Gastrocnemius medialis (tissue), 4 donors: ENCODE measurements at places on chromosomes 13 and 19. TPM values are rescaled to one million over a fixed set of nuclear protein-coding genes. Genes with fewer than 3 reads are reported as not detected.

DNA sequence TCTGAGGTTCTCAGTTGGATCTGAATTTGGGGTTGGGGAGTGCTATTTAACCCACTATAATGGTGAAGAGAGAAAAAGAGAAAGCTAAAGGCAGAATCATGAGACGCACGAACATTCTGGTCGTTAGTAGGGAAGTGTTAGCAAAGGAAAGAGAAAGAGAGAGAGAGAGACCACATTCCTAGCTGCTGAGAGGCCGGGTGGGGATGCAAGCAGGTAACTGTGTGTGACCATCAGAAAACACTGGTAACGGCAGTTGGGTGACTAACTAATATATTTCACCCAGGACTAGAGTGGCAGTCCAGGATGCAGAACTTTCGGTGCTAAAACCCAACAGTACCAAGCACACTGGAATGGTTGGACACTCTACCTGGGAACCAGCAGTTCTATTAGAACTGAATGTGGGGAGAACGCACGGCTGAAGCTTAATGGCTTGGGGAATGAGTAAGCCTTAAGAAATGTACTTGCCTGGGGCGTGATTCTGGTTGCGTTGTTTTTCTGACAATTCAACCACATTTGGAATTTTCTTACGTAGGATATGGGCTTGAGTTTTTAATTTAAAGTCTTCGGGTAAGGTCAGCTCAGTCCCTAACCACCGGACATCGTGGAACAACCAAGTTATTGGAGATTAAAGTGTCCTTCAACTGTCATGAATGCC is 130.2 kb downstream of the DNAJC15 start:
- H3K27me3 ChIP-seq: no peaks in the 10 kb centered on the region
- H3K4me1 ChIP-seq: no peaks in the 10 kb centered on the region
- H3K36me3 ChIP-seq: no peaks in the 10 kb centered on the region

Gene DZIP1
- total RNA-seq: 0.22 TPM

- peak overlapping the region; percentile 55 for H3K27ac ChIP-seq
- DNase-seq: peak; percentile 23
Observed at GRCh38 chr19:4186087-4186993, 3.9 kb downstream of the ANKRD24 start.

Gene CLEC17A
- total RNA-seq: not detected

- H3K27ac ChIP-seq: no peak overlapping the region
- no peak overlapping the region for H3K4me3 ChIP-seq
- peaks cover 5% of the 10 kb centered on the region for H3K4me1 ChIP-seq
- DNase-seq: no peak
- H3K36me3 ChIP-seq: no peaks in the 10 kb centered on the region
Observed at GRCh38 chr19:27689734-27690241, 1523.2 kb downstream of the UQCRFS1 start.
